Activated CD4-positive, alpha-beta T cell treated with anti-CD3 and anti-CD28 coated beads for 4 hours (primary cell): ENCODE measurements at places on chromosomes 7 and 10.

DNA sequence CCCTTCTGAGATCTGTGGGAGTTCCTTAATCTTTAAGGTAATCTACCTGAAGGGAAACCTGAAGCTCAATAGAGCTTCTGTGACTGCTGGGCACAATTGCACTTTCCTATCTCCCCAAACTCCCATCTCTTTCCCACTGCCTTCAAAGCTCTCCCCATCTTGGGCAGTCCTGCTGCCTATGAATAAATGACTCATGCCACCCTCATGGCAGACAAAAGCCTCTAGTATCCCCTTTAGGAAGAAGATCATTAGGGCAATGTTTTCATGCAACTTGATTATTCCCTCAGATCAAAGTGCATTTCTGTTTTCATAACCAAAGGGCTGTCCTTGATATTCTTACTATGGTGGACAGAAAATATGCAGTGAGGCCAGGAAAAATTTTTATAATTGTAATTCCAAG, 704.9 kb upstream of the LRRN3 start:
- no peak for DNase-seq

- DNase-seq = peak; percentile 40
These were observed 153.6 kb downstream of the CELF2 start for GRCh38 chr10:11170993-11171851.

GRCh38 chr7:105779856-105780780, 96.3 kb downstream of the ATXN7L1 start:
- DNase-seq = no peak

GRCh38 chr7:126378642-126379041, 874.1 kb downstream of the GRM8 start:
- DNase-seq = no peak

- DNase-seq = no peak
These were observed 89.1 kb downstream of the EGFR start for GRCh38 chr7:55107946-55108345.

DNA sequence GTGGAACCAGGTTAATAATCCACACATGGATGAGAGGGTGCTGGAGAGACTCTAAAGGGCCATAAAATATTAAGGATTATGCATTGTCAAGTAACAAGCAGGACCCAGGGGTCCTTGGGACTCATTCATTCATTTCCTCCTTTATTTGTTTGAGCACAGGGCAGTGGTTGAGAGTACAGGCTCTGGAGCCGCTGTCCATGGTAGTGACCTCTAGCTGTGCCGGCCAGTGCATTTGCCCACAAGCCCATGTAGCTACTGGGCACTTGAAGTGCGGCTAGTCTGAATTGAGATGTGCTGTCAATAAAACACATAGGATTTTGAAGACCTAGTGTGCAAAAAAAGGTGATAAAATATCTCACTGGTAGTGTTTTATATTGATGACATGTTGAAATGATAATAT, 137.6 kb downstream of the C10orf105 start:
- no peak for DNase-seq

DNA sequence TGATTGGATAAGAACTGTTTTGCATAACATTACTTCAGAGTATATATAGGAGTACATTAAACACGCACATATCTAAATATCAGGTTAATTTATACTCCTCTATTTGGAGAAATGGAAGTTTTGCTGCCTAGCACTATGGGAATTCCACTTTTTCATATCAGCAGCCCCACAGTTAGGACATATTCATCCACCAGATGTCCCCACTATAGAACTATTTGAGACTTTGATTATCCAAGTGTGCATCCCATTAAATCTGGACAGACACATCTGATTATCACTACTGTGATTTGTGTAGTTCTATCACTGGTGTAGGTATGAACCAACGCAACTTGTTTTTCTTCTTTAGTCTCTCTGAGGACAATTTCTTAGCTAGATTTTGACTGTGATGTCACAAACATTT, 345.7 kb downstream of the THSD7A start:
- DNase-seq = no peak
